Stimulated activated CD8-positive, alpha-beta memory T cell treated with anti-CD3 and anti-CD28 coated beads, Interleukin-7, amount 100 ng/mL, for 1 hour (primary cell): ENCODE measurements at places on chromosomes 12 and 14.

DNA sequence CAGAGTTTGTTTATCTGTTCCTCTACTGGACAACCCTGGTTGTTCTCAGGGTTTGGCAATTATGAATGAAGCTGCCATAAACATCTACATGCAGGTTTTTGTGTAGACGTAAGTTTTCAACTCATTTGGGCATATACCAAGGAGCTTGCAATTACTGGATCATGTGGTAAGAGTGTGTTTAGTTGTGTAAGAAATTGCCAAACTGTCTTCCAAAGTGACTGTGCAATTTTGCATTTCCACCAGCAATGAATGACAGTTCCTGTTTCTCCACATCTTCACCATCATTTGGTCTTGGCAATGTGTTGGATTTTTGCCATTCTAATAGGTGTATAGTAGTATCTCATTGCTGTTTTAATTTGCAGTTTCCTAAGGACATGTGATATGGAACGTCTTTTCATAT, 39.8 kb upstream of the FBXO33 start:
- DNase-seq: no peak

- no peak for DNase-seq
Measured at GRCh38 chr14:89146274-89146673, 270.8 kb downstream of the FOXN3 start.

- peak; percentile 60 for DNase-seq
Measured at GRCh38 chr14:106790189-106791036, 1264.0 kb downstream of the TMEM121 start.

- DNase-seq: no peak
Measured at GRCh38 chr14:36524220-36524837, 4.3 kb upstream of the NKX2-1 start.

DNA sequence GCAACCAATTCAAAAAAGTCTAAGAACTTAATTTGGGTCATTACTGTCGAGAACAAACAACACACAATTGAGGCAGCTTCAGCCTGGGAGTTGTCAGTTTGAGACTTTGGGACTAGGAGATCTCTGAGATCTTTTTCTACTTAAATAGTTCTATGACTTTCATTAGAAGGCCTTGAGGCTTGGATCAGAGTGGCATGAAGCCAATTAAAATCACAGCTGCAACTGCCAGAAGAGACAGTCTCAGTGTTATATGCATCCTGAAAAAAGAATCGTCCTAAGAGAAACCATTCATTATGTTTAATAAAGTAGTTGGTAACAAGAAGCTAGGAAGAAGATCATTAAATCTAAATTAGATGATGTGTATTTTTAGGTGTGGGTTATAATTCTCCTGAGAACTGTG, 170.8 kb upstream of the RASSF8 start:
- no peak for DNase-seq
